ENCODE measurements at places on chromosomes 13 and 19. TPM values are rescaled to one million over a fixed set of nuclear protein-coding genes. Genes with fewer than 3 reads are reported as not detected.

Gene ZNF440
- 6.4 TPM for polyA plus RNA-seq

DNA sequence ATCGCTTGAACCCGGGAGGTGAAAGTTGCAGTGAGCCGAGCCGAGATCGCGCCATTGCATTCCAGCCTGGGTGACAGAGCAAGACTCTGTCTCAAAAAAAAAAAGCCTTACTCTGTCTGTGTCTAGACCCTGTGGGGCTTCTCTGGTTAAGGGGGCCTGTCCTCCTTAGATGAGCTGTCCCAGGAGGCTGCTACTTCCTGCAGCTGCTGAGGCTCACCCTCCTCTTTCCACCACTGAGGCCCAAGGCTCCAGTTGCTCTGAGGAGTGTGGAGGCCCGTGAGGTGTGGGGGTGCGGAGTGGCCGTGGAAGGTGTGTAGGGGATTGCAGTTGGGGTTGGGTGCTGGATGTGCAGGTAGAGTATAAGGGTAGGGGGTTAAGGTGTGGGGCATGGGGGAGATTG is 22.1 kb upstream of the RASA3 start:
- no peak for DNase-seq

DNA sequence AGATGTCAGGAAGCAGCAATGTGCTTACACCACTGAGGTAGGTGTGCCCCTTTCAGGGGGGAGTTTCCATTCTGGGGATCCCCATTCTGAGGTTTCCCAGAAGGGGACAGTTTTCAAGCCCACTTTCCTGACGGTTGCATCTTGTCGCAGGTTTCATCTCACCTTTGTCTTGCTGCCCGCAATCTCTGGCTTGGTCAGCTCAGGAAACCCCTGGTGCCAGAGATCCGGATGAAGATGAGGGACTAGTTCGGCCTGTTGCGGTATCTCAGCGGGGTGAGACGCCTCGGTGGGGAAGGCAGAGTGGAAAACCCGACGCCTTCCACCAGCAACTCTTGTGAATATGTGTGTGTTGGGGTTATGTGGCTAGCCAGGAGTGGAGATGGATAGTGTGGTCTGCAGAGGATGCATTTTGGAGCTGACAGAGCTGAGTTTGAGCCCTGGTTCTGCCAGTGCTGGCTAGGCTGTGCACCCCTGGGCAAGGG is 13.1 kb downstream of the TNFSF9 start:
- DNase-seq: no peak

DNA sequence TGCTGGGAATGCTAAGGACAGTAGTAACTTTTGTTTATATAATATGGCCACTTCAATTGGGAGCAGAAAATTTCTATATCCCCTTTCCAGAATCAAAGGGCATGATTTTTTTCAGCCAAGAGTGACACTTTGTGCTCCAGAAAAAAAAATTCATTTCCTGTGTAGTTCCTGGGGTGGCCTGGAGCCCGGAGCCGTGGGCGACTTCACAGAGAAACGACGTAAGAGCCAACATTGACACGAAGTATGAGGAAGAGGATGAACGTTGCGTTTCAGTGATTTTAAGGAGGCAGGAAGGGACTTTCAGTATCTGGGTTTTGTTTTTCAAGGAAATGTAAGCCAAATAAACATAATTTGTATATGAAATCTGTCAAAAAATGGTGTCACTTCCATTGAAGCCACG is 187.6 kb downstream of the STK24 start:
- no peak for DNase-seq

DNA sequence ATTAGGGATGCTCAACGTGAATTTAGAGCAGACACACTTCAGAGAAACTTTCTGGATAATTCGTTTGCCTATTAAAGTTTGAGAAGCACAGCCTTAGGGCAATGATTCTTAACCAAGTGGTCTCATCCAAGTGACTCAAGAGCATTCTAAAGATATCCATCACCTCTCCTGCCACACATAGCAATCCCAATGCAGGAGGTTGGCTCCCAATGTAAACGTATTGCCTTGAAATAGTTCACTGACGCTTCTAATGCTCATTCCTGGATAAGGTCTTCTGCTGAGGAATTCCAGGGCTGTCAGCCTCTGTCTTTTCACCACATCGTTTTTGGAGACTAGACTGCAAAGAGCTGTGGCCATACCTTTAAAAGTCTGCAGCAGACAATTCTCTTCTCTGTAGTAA is 279.8 kb upstream of the DACH1 start:
- no peak for DNase-seq

Gene LGALS7B
- polyA plus RNA-seq: 5.4 TPM

Gene HIPK4
- polyA plus RNA-seq: 1.6 TPM

GRCh38 chr19:45595814-45596213 is 6.2 kb downstream of the GPR4 start:
- no peak for DNase-seq

DNA sequence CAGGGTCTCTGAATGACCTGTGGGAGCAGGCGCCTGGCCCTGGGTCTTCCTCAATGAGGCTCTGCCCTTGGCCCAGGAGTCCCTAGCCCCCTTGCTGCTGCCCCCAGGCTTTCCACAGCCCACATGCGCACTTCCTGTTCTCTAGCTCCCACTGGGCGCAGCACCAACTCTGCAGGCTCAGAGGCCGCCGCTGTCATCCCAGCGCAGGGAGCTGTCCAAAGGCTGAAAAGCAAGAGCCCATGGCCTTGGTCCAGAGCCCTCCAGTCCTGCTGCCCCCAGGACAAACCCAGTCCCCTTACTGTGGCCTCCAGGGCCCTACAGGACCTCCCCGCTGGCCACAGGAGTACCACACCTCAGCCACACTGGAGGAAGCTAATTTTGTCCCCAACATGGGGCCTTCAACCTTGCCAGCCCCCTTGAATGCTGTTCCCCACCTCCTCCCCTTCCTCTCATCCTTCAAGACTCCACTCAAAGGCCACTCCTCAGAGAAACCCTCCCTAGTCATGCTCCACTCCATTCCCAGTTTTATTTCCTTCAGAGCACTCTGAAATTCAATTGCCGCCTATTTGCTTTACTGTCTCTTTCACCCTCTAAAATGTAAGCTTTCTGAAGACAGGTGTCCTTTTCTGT is 8.0 kb upstream of the POU2F2 start:
- DNase-seq: peak; percentile 74

All from hindlimb muscle (tissue), 1 donor.